Right cardiac atrium (tissue), 5 donors: ENCODE measurements at places on chromosomes 12 and 14.

- DNase-seq = no peak
Measured at GRCh38 chr14:94539181-94539580, 22.1 kb upstream of the SERPINA4 start.

DNA sequence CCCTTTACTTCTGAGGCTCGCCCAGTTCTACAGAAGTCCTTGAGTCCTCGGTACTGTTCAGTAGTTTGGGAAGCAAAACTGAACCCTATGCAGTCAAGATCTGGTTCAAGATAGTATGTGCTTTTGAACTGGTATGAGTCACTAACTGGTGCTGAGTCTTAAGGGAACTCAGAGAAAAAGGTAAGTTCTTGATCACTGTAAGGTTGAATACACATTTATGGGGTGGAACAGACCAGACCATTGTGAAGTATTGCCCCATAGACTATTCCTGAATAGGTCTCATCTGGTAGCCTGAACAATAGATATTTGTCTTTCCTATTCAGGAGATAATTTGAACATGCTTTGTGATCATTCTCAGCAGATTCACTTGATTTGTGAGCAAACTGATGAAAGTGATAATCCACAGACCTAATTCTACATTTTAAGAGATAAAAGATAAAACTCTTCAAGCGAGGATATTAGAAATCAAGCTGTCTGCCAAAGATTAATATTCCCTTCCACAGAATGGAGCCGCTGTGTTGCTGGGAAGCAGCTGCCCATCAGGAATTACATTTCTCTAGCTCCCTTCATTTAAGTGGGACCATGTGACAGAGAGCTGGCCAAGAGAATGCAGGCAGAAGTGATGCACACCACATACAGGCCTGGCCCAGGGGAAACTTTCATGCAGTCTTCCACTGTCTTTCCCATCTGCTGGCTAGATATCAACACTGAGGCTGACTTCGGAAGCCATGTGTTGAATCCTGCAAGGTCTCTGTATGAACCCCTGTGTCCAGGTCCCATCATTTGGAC lies 369.8 kb upstream of the GARIN6 start:
- DNase-seq = no peak

- DNase-seq = no peak
Measured at GRCh38 chr12:108296945-108297344, 42.2 kb downstream of the CMKLR1 start.

- DNase-seq = no peak
Measured at GRCh38 chr12:2578772-2579171, 216.0 kb upstream of the FKBP4 start.

- peak; percentile 87 for DNase-seq
Measured at GRCh38 chr12:45729233-45730083, at the start of gene ARID2. ARID2 (plus strand) TSS chr12:45729706; CDS start chr12:45729837, 131 bp downstream.
